Activated CD4-positive, alpha-beta T cell treated with anti-CD3 and anti-CD28 coated beads, Interleukin-2, amount 50 U/mL, for 1 hour (primary cell): ENCODE measurements at places on chromosomes 5 and 9.

DNA sequence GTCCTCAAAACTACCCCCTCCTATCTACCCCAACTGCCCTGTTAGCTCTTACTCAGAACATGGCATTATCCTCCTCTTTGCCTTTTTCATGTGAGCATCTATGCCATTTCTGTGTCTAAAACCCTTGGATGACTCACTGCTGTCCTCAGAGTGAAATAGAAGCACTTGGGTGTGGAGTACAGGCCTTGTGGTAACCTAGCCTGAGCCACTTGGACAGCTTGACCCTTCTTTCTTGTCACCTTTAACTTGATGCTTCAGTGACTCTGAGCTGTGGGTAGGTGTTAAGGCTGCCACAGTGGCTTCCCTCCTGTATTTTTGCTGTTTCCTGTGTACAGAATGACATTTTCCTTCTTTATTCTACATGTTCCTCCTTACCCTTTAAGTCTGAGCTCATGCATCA lies 391.4 kb downstream of the SH3GL2 start:
- no peak for DNase-seq

- DNase-seq, result no peak
These were observed 401.3 kb downstream of the ENC1 start for GRCh38 chr5:74239261-74239660.

GRCh38 chr9:126965541-126966428 lies 51.2 kb downstream of the RALGPS1 start:
- DNase-seq, result peak; percentile 44

GRCh38 chr9:129751841-129752801 lies 721 bp downstream of the PTGES start:
- no peak for DNase-seq

DNA sequence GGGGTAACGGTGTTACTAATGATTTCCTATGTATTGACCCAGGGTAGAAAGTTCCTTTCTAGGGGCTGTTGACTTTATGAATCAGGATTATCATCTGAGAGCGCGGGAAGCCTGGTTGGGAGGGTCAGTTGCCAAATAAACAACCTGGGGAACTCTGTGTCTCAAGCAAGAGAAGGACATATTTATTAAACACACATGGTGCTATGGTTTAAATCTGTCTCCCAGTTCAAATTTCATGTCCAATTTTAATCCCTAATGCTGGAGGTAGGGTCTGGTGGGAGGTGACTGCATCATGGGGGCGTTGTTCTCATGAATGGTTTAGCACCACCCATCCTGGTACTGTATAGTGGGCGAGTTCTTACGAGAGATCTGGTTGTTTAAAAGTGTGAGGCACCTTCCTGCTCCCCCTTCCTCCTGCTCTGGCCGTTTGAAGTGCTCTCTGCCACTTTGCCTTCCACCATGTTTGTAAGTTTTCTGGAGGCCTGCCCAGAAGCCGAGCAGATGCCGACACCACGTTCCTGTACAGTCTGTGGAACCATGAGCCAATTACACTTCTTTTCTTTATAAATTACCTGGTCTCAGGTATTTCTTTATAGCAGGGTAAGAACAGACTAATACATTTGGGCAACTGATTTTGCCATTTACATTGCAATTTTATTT lies 19.7 kb upstream of the GAS1 start:
- no peak for DNase-seq

- DNase-seq, result no peak
These were observed 326.9 kb downstream of the SH3GL2 start for GRCh38 chr9:17905781-17906175.

DNA sequence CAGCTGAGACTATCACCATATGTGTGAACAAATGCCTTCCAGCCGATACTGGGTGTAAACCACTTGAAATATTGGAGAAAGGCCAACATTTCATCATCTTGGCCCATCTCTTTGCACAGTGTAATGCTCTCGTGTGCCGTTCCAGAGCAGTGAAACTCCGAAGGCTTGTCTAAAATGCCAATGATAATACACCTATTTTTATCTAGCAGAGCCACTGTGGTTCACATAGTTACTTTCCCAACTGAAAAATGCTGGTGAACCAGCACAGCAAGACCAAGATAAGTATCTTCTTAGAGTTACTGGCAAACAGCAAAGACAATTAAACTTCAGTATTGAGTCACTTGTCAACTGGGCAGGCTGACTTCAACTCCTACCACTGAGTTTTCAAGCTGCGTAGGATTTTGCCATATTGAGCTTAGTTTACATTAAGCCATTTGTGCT lies 379.9 kb upstream of the ACTBL2 start:
- DNase-seq, result no peak

GRCh38 chr5:1563617-1564181 lies 39.9 kb upstream of the LPCAT1 start:
- DNase-seq, result no peak

- no peak for DNase-seq
These were observed 2.7 kb upstream of the TMEM267 start for GRCh38 chr5:43486353-43486752.

DNA sequence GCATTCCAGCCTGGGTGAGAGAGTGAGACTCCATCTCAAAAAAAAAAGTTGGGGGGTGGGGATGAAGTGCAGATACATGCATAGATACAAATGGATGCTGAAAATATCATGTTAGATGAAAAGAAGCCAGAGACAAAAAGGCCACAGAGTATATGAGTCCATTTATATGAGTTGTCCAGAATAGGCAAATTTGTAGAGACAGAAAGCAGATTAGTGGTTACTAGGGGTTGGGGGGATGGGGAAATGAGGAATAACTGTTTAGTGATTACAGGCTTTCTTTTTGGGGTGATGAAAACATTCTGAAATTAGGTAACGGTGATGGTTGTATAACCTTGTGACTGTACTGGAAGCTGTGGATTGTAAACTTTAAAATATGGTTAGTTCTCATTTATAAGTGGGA lies 13.8 kb upstream of the LHFPL2 start:
- DNase-seq, result no peak

DNA sequence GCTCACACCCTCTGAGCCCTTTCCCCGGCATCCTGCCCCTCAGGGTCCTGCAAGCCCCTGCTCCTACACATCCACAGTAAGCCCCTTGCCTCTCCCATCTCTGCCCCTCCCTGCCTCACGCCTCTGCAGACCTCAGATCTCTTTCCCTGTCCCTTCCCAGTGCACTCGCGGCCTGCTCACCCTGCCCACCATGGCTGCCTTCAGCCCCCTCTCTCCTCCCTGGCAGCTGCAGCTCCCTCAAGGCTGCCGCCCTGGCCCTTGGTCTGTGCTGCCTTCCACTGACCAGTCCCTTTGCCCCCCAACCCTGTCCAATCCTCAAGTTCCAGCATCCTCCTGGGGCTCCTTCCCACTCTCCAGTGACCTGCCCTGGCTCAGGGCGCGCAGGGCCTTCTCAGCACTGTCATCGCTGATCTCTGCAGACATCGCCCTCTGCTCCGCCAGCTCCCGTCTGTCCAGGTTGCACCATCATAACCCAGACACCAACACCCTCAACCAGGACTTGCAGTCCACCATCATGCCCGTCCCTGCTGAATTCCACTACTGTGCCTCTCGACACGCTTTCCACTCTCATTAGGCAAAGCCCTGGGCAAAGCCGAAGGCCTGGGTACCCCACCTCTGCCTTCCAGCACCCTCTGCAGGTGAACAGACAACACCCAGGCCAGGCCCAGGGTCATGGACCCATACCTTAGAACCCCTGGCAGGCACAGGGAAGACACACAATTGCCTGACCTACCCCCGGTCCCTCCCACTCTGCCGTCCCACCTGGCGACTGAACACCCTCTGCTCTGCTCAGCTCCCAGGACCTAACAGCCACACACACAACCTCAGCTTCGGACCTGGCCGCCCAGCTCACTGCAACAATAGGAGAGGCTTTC lies 97.8 kb upstream of the RUFY1 start:
- DNase-seq, result no peak

GRCh38 chr9:38211002-38211401 lies 142.0 kb upstream of the SHB start:
- no peak for DNase-seq

DNA sequence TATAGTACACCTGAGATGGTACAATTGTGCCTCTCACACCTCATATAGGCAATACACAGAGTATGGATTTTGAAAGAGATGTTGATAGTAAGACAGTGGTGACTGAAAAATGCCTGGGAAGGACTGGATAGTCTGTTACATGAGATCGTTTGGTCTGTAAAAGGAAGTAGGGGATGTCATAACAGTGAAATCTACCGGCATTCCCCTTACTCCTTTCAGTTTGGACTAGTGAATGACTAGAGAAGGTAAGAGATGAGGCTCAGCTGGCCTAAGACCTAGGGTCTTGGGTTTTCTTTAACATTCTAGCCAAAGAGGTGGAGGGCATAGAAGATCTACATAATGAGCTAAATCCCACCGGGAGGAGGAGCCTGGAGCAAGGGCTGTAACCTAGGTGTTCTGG lies 8.1 kb downstream of the TAL2 start:
- no peak for DNase-seq

GRCh38 chr9:116238225-116238624 lies 84.6 kb downstream of the PAPPA start:
- DNase-seq, result no peak

DNA sequence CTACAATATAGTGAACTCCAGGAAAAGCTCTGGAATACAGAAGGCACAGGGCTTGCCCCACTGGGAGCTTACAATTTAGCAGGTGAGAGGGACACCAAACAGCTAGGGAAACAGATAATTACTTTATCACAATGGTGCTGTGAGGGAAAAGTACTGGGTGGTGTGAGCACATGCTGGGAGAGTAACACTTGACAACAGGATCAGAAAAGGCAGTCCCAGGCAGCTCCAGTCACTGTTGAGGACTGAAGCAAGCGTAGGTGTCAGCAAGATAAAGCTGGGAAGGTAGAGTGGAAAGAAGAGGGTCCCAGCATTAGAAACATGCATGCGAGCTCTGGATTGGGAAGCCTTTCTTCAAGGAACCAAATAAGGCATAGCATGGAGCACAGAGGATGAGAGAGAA lies 296.0 kb downstream of the ATPSCKMT start:
- DNase-seq, result no peak

DNA sequence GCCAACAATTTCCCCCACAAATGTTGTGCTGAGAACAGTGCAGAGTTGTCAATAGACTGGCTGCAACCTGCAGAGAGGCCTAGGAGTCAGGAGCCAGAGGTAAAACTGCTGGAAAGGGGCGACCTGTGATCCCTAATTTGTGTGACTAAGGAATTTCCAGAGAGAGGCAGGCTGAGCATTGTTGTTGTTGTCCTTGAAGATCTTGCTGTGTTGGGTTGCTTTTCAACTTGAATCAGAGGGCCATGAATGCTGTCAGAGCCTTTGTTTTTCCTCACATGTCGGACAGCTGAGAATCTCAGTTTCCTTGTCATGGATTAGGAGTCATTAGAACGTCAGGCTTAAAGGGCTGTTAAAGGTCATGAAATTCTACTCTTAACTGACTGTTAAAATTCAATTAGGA lies 134.6 kb upstream of the ASTN2 start:
- DNase-seq, result no peak

DNA sequence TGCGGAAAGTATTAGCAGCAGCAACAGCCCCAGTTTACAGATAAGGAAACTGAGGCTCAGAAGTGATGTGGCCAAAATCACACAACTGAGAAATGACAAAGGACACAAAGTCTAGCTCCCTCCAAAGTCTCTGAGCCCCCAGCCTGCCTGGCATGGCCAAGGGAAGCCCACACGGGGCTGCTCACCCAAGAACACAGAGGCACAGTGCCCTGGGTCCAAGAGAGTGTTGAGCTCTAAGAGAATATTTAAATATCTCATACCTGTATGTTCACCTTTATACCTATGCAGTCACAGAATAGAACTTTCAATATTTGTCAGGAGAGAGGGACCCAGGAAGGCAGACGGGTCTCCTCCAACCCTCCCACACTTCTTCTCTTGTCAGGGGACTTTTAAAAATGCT lies 16.6 kb downstream of the VAV2 start:
- DNase-seq, result no peak

DNA sequence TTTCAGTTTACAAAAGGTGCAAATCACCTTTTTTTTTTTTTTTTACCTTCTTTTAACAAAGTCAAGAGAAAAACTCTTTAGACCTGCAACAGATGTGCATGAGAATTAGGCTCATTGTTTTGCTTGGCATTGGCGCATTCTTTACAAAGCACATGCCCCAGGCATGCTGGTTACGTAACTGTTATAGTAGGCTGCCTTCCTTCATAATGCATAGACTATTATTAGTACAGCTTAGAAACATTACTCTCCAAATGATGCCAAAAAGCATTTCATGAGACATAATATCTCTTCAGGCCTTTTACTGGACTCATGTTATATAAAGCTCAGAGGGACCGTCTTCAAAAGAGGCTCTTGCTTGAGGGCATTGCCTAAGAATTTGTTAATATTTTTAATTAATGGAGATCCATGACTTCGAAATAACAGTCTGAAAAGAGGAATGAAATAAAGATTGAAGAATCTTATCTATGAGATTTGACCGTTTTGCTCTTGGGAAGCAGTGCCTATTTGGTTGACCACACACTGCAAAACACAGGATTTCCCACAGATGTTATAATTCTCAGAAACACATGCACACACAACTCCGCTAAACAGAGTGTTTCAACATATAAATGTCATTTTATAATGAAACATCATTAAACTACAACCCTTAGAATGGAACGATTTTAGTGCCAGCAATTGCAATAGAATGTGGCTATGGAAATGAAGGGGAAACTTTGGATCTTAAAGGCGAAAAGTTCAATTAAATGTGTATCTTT lies 478.7 kb downstream of the PRR16 start:
- DNase-seq, result no peak
